Tibial artery (tissue), 4 donors: ENCODE measurements at places on chromosomes 7 and 10.
A peak's percentile ranks its signal among the peaks of the same experiment; 100 is the strongest.

DNA sequence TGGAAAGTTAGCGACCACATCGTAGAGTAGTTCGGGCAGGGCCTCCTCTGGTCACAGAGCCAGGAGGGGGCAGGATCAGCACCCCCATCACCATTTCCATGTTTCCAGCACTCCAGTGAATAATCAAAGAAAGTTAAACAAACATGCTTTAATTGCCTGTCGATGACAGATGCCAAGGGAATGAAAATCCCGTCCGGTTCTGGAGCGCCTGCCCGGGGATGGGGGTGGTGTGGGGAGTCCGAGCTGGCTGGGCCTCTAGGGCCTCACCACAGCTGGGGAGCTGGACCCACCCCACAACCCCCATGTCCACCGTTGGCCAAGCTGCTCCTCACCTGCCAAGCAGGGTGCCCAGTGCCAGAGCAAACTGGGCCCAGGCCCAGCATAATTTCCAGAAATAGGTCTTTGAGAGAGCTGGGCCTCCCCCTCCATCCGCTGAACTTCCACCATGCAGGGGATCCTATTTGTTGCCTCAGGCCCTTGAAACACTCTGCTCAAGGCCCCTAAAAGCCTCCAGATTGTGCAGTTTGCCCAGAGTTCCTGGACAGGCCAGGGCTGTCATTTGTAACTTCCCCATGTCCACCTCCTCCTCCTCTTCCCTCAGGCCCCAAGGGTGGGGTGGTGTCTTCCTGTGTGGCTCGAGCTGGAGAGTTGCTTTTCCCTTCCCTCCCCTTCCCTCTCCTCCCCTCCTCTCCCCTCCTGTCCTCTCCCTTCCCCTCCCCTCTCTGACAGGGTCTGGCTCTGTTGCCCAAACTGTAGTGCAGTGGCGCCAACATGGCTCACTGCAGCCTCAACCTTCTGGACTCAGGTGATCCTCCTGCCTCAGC lies 101.0 kb downstream of the MYL10 start:
- peaks cover 10% of the 10 kb centered on the region for H3K4me1 ChIP-seq
- DNase-seq, result no peak
- no peaks in the 10 kb centered on the region for H3K27me3 ChIP-seq
- no peaks in the 10 kb centered on the region for H3K36me3 ChIP-seq

DNA sequence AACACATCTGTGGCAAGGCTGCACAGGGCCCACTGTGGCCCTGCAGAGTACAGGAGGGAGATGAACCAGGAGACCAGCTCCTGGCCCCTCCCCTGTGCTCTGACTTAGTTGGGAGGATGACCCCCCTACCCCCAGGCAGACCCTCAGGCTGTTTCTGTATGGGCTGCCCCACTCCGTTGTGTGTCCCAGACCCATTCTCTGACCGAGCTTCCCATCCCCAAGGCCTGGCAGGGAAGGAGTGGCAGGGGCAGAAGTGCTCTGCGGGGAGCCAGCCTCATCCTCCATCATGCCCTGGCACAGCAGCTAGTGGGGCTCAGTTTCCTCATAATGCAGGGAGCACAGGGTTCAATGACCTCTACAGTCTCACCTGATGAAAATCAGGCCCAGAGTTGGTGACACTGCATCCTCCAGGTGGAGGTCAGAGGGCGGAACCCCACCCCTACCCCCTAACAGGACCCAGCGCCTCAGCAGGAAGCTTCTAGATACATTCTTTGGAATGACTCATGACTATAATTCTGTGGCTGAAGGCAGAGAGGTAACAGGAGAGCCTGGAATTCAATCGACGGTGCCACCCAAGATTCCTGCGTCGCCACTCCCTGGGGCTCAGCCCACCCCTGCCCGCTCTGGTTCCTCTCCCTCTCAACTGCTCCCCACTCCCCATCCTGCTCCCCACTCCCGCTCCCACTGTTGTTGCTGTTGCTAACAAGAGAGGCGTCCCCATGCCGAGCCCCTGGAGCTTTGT lies 18.2 kb downstream of the PODXL start:
- DNase-seq, result no peak
- no peak overlapping the region for H3K4me3 ChIP-seq
- no peak overlapping the region for H3K27ac ChIP-seq
- no peaks in the 10 kb centered on the region for H3K36me3 ChIP-seq
- no peaks in the 10 kb centered on the region for H3K4me1 ChIP-seq
- H3K27me3 ChIP-seq, result no peaks in the 10 kb centered on the region

DNA sequence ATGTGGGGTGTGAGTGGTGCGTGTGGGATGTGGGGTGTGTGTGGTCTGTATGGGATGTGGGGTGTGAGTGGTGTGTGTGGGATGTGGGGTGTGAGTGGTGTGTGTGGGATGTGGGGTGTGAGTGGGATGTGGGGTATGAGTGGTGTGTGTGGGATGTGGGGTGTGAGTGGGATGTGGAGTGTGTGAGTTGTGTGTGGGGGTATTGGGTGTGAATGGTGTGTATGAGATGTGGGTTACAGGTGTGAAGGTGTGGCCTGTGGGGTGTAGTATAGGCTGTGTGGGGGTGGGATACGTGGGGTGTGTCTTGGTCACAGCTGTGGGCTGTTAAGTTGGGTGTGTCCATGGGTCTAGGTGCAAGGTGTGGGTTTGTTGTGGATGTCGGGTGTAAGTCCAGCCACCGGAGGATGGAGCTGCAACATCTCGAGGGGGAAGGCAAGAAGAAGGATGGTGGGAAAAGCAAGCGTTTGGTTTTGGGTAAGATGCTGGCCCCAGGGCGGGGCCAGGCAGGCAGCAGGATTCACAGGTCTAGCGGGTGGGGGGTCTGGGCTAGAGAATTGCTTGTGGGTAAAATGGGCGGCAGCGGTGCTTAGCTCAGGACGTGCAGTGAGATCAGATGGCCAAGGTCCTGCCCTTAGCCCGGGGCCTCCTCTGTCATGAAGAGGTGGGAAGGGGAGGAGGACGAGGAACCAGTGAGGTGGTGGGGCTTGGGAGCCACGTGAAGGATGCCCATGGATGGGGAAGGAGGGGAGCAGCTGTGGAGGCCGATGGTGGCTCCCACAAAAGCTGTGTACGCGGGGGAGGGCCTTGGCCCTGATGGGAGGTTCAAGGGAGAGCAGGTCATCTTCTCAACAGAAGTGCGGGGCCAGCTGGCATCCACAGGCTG lies 60.1 kb downstream of the CFAP46 start:
- no peaks in the 10 kb centered on the region for H3K4me1 ChIP-seq
- H3K27ac ChIP-seq, result no peak overlapping the region
- no peaks in the 10 kb centered on the region for H3K36me3 ChIP-seq
- no peaks in the 10 kb centered on the region for H3K27me3 ChIP-seq

DNA sequence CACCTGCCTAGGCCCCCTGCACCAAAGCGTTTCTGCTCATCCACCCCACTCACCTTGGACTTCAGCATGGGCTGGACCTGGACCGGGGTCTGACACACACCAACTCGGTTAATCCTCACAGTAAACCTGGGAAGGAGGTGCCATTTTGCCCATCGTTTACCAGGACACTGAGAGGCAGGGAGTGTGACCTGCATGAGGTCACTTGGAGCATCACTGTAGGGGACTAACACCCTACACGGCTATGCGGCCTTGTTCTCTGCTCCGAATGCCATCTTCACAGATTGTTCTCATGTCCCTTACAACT lies 33.0 kb downstream of the ANKRD16 start:
- no peak overlapping the region for H3K4me3 ChIP-seq
- no peaks in the 10 kb centered on the region for H3K27me3 ChIP-seq

DNA sequence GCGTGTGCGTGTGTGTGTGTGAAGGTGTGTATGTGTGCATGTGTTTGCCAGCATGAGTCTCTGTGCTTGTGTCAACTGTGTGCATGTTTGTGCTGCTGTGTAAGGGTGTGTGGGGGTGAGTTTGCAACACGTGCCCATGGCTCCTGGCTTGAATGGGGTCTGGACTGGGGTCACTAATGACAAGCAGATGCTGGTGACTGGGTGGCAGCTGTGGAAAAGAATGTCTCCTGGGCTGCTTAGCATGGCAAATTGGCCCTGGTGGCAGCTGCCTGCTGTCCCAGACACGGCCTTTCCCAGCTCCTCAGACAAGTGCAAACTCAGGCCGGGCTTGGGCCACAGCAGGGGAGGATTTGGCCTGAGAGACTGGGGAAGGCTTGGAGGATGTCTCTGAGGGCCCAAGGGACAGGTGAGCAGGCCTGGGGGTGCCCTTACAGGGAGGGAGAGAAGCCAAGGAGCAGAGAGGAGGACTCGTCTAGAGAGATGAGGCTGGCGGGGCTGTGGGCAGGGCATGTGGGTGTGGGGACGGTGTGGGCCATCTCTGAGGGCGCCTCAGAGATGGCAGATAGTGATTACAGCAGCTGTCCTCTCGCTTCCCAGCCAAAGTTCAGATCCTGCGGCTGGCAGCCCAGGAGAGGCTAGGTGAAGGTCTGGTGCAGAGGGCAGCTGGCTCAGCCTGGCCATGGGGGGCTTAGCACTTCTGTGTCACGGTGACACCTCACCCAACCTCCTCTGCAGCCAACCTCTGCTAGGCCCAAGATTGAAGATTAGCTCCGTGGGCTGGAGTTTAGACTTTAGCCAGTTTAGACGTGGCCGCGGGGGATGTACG lies 1.5 kb downstream of the AQP1 start:
- H3K27ac ChIP-seq, result peak overlapping the region; percentile 92
- peaks cover 91% of the 10 kb centered on the region for H3K4me1 ChIP-seq
- H3K36me3 ChIP-seq, result no peaks in the 10 kb centered on the region
- peak overlapping the region; percentile 56 for H3K4me3 ChIP-seq

GRCh38 chr10:80094231-80094630 lies 15.8 kb downstream of the TMEM254 start:
- no peak overlapping the region for H3K27ac ChIP-seq
- H3K36me3 ChIP-seq, result no peaks in the 10 kb centered on the region
- H3K4me1 ChIP-seq, result no peaks in the 10 kb centered on the region
- H3K27me3 ChIP-seq, result no peaks in the 10 kb centered on the region

DNA sequence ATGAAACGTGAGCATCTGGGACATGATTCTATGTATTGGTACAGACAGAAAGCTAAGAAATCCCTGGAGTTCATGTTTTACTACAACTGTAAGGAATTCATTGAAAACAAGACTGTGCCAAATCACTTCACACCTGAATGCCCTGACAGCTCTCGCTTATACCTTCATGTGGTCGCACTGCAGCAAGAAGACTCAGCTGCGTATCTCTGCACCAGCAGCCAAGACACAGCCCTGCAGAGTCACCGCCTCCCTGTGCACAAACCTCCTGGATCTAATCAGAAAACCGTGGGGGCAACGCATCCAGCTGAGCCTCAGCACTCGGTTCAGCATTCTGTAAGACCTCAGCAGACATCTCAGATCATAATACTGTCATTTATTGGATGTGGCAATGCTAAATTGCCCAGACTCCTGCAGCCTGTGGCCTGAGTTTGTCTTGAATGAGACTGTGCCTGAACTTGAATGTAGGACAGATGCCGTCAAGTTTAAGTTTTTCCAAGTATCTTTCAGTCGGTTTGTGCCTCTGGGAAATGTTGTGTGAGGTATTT lies 41.5 kb upstream of the PRSS58 start:
- no peaks in the 10 kb centered on the region for H3K36me3 ChIP-seq
- H3K27ac ChIP-seq, result no peak overlapping the region
- H3K4me3 ChIP-seq, result no peak overlapping the region
- H3K27me3 ChIP-seq, result no peaks in the 10 kb centered on the region
- no peaks in the 10 kb centered on the region for H3K4me1 ChIP-seq
